ENCODE measurements at places on chromosomes 16 and 17.

GRCh38 chr17:10789694-10790271 lies 14.1 kb downstream of the TMEM238L start:
- DNase-seq = no peak

GRCh38 chr17:50396261-50397110 lies 837 bp downstream of the LRRC59 start:
- no peak for DNase-seq

- DNase-seq = no peak
Observed at GRCh38 chr17:74552037-74552436, 6.1 kb upstream of the CD300C start.

GRCh38 chr17:62866471-62866870 lies 58.4 kb upstream of the MARCHF10 start:
- DNase-seq = no peak

GRCh38 chr16:10150906-10151305 lies 31.3 kb downstream of the GRIN2A start:
- no peak for DNase-seq

DNA sequence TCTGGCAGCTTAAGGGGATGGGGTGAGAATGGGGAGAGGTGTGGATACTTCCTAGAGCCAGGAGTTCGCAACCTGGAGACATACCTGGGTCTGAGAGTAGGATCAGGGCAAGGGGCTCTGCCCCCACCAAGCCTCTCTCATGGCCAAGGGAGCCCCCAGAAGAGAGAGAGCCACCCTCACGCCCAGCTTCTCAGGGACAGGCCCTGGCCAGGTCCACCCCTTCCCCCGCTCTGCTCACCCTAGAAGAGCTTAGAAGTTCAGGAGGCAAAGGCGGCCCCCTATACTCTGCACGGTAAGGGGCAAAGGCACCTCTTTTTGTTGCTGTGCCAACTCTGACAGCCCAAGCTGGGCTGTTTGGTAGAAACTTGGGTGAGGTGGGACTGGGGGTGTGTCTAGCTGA lies 69.3 kb upstream of the TMEM97 start:
- no peak for DNase-seq

- no peak for DNase-seq
Observed at GRCh38 chr16:77650761-77651160, 71.6 kb upstream of the NUDT7 start.

GRCh38 chr17:61722398-61722797 lies 131.4 kb upstream of the NACA2 start:
- no peak for DNase-seq

GRCh38 chr16:86618431-86619238 lies 40.3 kb downstream of the FOXL1 start:
- DNase-seq = no peak

DNA sequence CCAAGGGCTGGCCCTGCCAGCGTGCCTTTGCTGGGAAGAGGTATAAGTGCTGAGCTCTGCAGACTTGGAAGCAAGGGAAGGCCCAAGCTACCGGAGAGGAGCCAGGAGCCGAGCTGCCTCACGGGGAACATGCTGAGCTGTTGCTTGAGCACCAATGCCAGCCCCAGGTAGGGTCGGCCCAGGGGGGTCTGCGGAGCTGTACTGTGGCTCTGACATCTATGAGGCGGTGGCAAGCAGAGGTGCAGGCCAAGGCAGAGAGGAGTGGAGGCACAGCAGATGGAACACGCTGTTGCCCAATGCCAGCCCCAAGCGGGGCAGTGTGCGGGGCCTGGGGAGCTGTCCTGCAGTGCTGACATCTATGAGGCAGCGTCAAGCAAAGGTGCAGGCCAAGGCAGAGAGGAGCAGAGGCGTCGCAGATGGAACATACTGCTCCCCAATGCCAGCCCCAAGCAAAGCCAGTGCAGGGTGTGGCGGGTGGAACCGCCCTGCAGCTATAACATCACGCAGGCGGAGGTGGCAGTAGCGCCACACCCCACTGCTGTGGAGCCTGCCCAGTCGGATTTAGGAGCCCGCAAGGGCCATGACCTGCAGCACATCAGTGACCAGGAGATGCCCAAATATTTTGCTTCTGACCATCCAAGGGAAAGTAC lies 10.0 kb downstream of the GGA2 start:
- DNase-seq = no peak

- no peak for DNase-seq
Observed at GRCh38 chr16:80507538-80507937, 33.3 kb upstream of the DYNLRB2 start.

Data from stimulated activated CD8-positive, alpha-beta memory T cell treated with anti-CD3 and anti-CD28 coated beads, Interleukin-7, amount 100 ng/mL, for 1 hour (primary cell).